ENCODE measurements at places on chromosomes 2 and 18. TPM values are rescaled to one million over a fixed set of nuclear protein-coding genes. Genes with fewer than 3 reads are reported as not detected.

DNA sequence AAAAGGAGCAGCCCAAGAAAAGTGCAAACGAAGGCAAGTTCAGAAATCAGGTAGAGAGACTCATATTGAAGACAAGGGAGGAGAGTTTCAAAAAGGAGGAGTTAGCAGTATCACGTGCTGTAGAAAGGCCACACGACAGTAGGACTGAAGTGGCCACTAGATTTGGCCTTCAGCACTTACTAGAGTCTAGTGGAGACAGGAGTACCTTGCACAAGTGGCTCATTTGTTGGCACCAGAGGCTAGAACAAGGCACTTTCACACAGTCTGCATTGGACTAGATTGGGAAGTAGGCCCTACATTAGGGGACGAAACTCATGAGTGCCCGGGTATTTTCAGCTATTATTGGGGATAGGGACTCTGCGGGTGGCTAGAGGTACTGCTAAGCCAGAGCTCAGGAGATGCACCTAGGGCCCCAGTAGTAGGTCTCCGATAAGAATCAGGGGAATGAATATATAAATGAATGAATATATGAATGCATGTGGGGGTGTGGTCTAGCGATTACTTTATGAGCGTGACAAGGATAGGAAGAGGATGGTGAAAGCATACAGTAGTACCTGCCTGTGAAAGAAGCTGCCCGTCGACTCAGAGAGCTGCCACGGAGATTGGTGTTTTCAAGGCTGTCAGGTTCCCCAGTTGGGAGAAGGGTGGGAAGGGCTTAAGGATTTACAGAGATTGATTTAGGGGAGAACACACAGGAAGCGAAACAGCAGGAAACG lies 1.4 kb upstream of the NCOA1 start:
- no peak for DNase-seq
- H3K4me1 ChIP-seq: peaks cover 35% of the 10 kb centered on the region
- H3K27me3 ChIP-seq: no peaks in the 10 kb centered on the region
- H3K36me3 ChIP-seq: no peaks in the 10 kb centered on the region

DNA sequence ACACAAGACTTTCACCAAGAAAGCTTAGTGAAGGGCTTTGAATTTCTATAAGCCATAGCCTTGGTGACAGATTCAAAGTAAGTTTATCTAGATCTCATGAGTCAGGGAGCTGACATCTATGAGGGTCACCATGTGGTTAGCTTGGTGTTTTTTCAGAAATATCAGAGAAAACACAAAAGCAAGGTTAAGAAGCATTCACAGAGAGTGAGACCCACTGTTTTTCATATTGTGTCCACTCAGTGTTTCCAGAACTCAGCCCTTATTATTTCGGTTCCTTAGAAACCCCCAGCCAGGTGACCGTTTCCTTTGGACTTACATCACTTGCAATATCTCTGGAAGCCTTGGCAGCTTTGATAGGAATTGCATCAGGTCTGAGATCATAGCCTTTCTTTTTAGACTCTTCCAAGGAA lies 76.6 kb downstream of the NEB start:
- H3K27me3 ChIP-seq: no peaks in the 10 kb centered on the region
- no peak overlapping the region for H3K4me3 ChIP-seq
- H3K36me3 ChIP-seq: no peaks in the 10 kb centered on the region
- DNase-seq: no peak

DNA sequence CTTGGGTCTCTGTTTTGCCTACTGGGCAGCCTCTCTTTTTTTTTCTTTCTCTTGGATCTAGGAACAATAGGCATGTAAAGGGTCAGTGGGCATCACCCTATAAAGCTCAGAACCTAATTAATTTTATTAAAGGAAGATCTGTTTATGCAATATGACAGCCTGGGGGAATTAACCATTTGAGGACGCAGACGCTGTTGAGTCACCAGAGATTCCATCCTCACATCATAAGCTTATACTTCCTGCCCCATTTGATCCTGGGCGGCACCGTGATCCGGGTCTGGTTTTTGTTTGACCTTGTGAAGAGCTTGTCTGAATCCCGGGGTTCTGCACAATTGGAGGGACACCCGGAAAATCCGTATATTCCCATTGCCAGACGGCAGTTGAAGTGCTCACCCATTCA lies 16.8 kb upstream of the BCL11A start:
- H3K27me3 ChIP-seq: no peaks in the 10 kb centered on the region
- no peak overlapping the region for H3K27ac ChIP-seq
- H3K36me3 ChIP-seq: no peaks in the 10 kb centered on the region
- no peak for DNase-seq
- H3K4me3 ChIP-seq: no peak overlapping the region
- H3K4me1 ChIP-seq: no peaks in the 10 kb centered on the region

DNA sequence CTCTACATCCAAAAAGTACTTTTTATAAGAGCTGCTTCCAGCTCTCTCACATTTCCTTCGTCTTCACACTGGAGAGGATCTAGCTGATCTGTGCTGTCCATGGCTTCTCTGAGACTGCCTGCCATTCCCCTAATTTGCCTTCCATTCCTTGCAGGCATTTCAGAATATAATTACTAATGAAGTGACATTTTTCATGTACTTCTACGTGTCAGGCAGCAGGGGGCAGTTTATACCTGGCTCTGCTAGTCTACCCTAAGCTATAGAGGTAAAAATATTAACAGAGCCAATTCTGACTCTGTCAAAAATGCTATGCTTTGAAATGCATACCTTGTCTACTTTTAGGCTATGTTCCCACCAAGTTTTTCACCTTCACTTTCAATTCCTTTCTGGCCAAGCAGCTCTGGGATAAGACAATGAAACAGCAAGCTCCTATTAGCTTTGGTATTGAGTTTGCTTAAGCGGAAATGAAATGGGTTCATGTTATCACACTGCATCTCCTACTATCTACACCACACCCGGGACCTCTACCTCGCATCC lies 81.9 kb downstream of the MEP1B start:
- peaks cover 3% of the 10 kb centered on the region for H3K36me3 ChIP-seq
- H3K27me3 ChIP-seq: no peaks in the 10 kb centered on the region
- H3K4me3 ChIP-seq: no peak overlapping the region
- H3K27ac ChIP-seq: no peak overlapping the region
- no peak for DNase-seq

- DNase-seq: no peak
- H3K27me3 ChIP-seq: peaks cover 7% of the 10 kb centered on the region
- peaks cover 20% of the 10 kb centered on the region for H3K4me1 ChIP-seq
- H3K27ac ChIP-seq: no peak overlapping the region
- H3K36me3 ChIP-seq: no peaks in the 10 kb centered on the region
Observed at GRCh38 chr2:232350804-232351685, 27.5 kb upstream of the ALPP start.

DNA sequence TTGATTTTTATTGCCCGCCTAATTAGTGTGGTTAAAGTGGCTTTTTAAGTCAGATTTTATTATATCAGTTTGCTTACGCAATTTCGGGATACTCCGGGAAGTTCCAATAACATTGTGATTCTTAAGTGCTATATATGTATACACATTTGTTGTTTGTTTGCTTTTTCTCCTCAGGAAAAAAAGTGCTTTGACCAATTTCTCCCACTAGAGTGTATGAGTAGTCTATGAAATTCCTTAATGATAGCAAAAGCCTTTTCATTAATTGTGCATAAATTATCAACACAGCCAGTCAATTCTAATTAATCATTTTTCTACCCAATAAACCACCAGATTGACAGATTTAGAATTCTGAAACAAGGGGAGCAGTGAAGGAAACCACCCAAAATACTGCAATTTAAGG lies 172.2 kb downstream of the DPP10 start:
- H3K27me3 ChIP-seq: no peaks in the 10 kb centered on the region
- H3K27ac ChIP-seq: no peak overlapping the region
- no peaks in the 10 kb centered on the region for H3K36me3 ChIP-seq
- no peaks in the 10 kb centered on the region for H3K4me1 ChIP-seq
- H3K4me3 ChIP-seq: no peak overlapping the region

DNA sequence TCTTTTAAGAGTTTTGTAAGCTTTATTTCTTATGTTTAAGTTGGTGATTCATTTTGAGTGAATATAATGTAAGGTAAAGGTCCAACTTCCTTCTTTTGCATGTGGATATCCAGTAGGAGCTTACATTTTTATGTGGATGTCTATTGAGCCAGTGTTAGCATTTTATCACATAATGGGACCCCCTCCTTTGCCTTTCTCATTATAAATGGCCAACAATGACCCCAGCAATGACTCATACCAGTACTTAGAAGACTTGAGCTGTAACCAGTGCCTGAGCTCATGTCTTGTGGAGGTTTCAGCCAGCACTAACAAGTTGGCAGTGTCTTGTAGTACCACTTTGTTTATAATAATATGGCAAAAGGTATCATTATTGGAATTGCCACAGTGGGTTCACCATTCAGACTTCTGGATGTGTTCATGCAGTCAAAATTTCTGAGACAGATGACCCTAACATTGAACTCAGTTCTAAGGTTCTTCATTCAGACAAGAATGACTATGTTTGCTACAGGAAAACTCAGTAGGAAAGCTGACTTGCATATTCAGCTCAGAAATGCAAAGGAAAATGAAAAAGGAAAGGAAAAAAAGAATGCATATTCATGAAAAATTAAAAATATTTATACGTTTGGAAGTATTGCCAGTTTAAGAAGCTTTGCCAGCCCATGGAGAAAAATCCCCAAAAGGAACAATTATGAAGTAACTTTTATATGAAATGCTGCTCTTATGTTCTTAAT lies 41.0 kb downstream of the CDKL4 start:
- H3K4me1 ChIP-seq: no peaks in the 10 kb centered on the region
- DNase-seq: no peak
- no peaks in the 10 kb centered on the region for H3K36me3 ChIP-seq
- no peaks in the 10 kb centered on the region for H3K27me3 ChIP-seq
- no peak overlapping the region for H3K4me3 ChIP-seq

DNA sequence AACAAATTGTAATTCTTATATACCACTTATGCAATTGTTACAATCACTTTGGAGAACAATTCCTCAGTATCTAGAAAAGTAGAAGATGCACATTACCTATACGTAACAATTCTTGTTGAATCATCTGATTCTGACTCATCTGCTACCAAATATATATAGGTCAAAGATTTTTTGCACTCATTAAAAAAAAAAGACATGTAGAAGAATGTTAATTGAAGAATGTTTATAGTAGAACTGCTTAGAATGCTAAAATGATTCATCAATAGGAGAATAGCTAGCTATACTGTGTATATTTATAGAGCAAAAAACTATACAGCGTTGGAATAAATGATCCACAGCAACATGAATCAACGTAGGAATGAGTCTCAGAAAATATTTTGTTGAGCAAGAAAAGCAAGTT lies 29.5 kb upstream of the STAT1 start:
- H3K36me3 ChIP-seq: no peaks in the 10 kb centered on the region
- DNase-seq: no peak
- peaks cover 3% of the 10 kb centered on the region for H3K4me1 ChIP-seq
- H3K27me3 ChIP-seq: no peaks in the 10 kb centered on the region
- no peak overlapping the region for H3K27ac ChIP-seq
- H3K4me3 ChIP-seq: no peak overlapping the region

DNA sequence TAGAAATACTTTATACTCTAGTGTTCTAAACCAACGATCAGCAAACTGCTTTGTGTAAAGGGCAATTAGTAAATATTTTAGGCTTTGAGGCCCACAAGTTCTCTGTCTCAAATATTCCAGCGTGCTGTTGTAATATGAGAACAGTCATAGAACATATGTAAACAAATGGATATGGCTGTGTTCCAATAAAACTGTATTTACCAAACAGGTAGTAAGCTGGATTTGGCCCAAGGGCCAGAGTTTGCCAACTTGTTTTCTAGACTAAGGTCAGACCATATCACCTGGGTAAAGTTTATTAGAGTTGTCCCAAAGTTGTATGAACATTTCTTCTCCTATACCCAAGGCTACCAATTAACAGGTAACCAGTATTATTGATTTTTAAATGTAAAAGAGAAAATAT lies 303.2 kb upstream of the MC4R start:
- no peak overlapping the region for H3K4me3 ChIP-seq
- DNase-seq: no peak
- H3K36me3 ChIP-seq: no peaks in the 10 kb centered on the region
- H3K4me1 ChIP-seq: no peaks in the 10 kb centered on the region

DNA sequence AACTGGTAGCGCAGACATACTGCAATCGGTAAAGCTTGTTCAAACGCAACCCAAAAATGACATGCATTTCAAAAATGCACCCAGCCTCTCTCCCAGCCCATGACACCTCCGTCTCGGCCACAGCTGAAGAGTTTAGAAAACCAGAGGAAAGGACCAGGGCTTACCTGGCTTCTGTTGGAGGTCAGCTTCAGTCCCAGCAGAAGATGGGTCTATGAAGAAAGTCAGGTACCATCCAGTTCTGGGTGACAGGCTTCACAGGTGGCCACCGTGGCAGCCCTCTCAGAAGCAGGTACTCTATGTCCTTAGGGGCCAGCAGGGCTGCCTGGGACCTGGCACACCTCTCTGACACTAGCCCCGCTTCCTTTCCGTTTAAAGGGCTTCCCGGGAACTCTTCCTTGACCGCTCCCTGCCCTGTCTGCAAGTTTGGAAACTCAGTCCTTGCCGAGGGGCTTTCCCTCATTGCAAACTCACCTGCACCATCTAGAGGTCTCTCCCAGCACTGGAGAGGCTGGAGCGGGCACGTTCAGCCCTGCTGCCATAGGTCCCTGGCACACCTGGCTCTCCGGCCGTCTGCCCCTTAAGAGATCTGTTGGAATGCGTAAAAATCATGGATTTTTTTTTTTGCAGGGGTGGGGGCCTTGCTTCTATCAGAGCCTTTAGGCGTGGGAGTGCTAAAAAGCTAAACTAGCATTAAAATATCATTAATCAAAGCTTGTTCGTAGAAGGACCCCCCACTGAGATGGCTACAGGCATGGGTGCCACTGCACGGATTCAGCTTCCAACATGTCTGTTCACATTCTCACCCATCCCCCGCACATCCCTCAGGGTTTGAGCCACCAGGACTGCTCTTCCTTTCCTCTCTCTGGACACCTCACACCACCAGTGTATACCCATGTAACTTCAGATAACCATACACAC lies at the start of gene EDAR:
TSS of gene EDAR (minus strand) at position 425 of the 918 bp plus-strand sequence. CDS start 58,206 bp downstream, outside the sequence.
- H3K27me3 ChIP-seq: no peaks in the 10 kb centered on the region
- no peak within 1 kb of the TSS for H3K27ac ChIP-seq
- no peak within 1 kb of the TSS for H3K4me3 ChIP-seq
- no peaks in the 10 kb centered on the region for H3K36me3 ChIP-seq
- no peaks in the 10 kb centered on the region for H3K4me1 ChIP-seq

The BZW1 gene
- 128 TPM for total RNA-seq
